ENCODE measurements at places on chromosomes 7 and 10.

DNA sequence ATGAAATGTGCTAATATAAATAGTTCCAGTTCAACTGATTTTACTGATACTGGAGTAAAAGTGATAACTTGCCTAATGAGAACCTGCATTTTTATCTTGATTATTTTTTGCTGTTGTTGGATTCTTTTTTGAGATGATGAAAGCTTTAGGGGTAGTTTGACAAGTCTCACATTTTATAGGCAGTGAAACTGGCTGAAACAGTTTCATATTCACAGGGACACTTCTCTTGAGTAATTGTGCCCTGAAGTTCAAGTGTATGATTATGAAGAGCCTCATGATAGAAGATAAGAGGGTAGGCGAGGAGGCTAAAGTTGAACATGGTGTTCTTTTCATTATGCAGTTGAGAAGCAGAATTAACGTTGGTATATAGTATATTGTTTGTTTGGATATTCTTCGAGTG lies 5.1 kb downstream of the AUTS2 start:
- DNase-seq, result no peak

DNA sequence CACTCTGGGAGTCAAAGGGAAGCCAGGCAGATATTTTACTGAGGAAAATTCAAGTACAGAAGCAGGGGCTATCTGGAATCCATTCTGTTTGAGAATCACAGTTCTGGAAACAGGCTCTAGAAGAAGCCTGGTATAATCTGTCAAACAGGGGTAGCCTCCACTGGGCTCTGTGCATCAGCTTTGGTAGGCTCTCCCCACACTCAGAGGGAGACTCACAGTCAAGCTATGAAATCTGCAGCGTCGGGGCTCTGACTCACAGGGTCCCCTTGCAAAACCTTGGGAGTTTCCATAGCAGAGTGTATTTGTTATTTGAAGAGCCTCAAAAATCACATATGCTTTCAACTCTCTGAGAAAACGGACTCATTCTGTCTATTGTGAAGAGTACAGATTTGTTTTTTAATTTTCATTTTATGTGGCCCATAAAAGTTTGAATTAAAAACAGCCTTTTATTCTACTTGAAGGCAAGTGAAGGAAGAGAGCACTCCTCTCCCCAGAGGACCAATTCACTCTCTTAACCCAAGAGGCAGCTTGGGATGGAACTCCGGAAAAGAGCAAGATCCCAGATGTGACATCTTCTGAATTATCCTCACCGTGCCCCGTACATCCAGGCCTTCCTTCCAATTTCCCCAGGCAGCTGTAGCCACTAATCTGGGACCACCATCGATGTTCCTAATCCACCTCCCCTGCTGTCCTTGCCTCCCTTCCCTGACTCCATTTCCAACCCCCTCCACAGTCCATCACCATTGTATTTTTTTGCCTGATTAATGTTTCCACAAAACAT lies 590.9 kb upstream of the MGMT start:
- DNase-seq, result no peak

GRCh38 chr7:117666031-117666430 lies 186.2 kb downstream of the CFTR start:
- DNase-seq, result no peak

DNA sequence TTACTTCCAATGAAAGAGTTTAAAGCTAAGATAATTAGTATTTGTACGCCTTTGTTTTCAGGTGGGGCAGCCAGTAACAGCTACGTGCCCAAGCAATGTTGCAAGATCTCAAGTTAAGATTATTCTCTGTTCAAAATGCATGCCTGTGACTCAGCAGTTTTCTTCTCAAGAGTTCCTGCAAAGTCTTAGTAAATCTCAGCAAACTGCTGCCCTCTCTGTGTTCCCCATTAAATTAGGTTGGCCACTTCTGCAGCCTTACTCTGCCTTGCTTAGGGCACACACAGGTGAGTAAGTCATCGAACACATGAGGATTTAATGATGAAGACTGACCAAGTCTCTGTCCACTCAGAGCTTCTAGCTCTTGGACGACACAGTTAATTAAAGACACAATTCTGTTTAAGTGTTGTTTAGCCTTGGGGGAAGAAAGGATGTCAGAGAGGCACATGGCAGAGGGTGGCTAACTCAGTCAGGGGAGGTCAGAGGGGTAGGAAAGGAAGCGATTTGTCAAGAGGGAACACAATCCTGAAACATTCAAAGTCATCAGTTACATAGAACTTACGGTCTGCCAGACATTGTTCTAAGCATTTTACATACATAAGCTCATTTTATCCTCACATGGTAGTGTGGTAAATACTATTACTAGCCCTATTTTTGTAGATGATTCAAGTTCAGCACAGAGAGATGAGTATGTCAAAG lies 20.2 kb upstream of the SLC35G1 start:
- DNase-seq, result no peak

DNA sequence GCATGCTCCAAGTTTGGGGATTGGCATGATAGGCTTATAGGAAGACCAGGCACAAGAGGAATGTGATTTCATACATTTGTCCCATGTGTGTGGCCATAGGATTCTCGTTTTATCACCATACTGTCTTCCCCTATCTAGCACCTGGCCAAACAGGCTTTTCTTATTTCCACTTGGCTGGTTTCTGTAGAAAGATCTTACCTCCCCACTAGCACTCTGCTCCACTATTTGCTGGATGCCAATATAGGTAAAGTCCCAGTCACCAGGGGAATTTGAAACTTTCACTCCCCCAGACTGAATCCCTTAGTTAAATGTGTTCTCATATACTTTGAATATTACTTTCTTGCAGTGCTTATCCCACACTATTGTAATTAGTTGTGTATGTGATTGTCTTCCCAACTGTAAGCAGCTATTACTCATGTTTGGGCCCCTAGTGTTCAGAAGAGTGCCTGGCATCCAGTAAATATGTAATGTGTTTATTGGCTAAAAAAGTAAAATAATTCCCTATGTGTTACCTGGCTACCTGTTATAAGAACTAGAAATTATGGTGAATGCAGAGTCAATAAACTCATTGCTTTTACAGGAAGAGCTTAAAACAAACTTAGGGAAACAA lies 109.0 kb downstream of the LRMDA start:
- no peak for DNase-seq

DNA sequence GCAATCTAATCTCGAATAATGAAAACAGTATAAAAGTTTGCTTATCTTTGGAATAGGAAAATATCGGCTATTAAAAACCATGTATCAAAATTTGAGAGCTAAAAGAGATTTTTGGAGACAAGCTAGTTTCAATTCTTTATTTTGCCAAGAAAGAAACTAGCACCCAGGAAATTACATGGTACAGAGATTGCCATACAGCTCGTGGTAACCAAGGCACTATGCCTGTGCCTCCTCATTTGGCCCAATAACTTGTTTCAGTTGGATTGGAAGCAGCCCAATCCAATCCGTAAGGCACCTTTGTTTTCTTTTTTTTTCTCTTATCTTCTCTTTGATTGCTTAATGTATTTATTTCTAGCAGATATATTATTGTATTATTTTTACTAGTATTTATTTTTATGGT lies 55.0 kb downstream of the GNAI1 start:
- DNase-seq, result no peak

DNA sequence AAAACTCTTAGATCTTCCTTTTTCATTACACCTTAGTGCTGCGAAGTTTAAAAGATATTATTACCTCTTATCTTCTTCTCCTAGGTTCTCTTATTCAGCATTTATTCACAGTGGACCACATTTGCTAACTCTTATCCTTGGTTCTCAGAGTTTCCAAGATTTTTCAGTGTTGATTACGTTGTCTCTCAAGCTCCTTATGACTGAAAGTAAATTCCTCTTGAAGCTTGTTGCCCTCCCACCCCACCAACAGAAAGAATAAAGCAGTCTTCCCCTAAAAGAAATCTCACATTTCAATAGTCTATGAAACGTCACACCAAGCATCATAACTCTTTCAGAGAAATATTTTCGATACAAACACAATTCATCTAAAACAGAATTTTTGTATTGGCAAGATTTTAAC lies 362.5 kb downstream of the MAGI2 start:
- DNase-seq, result no peak

DNA sequence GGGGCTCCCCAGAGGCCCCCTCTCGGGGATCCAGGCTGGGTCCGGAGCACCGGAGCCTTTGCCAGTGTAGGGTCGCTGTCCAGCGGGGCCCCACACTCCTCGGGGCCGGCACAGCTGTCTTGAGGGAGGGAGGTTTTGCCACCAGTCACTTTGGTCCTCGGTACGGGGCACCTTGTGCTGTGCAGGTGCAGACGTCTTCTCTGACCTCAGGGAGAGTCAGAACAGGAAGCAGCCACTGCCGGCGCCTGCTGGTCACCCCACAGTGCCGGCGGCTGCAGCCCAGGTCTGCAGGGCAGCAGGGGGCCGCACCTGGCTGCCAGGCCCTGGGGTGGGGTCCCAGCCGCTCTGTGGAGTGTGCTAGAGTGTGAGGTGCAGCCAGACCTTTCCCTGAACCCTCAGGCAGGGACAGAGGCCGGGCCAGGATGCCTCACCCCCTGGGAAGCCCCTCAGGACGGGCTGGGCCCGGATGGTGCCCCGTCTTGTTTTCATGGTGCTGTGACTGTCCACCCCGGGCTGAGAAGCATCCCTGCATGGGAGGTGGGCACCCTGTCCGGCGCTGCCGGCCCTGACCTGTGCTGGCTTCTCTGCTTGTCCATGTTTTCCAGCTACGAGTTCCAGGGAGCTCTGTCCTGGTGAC lies 8.2 kb downstream of the MAFK start:
- no peak for DNase-seq

DNA sequence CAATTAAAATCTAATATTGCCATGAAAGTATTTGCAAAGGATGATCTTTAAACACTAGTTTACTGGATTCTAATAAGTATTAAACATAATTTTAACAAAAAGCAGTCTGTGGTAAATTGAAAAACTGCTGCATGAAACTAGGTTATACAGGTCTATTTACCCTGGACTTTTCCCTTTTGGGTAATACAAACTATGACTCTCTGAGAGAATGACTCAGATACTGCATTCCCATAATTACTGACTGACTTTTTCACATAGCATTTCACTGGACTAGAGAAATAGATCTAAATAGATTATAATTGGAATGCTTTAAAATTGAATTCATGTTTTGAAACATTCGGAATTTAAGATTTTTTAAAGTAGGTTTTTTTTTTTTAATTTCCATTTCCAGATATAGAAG lies 395.7 kb downstream of the THSD7A start:
- DNase-seq, result no peak

- no peak for DNase-seq
Observed at GRCh38 chr10:4474829-4475228, 351.2 kb upstream of the AKR1E2 start.

DNA sequence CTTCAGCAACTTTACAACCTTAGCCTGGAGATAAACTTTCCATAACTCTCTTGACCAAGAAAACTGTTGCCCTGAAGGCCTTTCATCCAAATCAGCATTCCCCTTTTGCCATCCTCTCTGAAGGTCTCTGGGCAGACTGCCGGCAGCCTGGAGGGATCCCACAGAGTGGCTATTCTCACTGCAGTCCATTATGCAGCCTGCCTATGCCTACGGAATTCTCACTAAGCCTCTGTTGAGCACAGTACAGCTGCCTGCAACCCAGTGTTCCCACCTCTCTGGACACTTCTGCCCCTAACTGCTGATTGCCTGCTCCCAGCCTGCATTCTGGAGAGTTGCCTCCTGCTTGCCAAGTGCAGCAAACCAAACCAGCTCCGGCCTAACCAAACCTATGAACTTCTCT lies 548.9 kb upstream of the STEAP1 start:
- DNase-seq, result no peak

DNA sequence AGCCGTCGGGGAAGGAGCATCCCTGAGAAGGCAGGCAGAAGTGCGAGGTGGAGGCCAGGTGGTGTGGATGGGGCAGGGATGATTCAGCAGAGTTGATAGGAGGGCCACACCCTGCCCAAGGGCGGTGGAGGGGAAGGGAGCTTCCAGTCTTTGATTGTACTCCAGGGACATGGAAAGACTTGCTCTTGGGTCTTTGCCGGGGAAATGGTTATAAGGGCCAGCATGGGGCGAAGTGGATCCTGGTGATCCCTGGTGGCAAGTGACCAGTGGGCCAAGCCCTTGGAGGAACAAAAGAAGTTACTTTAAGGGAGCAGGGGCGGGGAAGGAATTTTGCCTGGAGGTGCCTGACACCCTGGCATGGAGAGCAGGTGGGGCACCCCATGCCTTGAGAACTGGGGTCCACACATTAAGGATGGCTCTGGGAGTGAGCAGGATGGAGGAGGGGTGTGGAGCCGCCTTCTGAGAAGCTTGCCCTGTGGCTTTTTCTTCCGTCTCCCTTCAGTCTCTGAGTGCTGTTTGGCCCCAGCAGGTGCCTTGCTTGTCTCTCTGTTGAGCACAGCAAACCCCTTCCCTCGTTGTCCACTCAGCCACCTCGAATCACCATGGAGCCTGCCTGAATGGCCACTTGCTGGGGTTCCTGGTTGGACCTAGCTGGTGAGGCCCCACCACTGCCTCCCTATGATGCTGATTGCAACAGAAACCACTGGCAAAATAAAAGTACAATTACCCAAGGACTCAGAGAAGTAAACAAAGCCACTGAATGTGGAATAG lies 83.9 kb downstream of the RAMP3 start:
- DNase-seq, result no peak

GRCh38 chr7:95867309-95867708 lies 95.0 kb downstream of the DYNC1I1 start:
- peak; percentile 31 for DNase-seq

GRCh38 chr7:28986765-28987110 lies 28.6 kb upstream of the TRIL start:
- DNase-seq, result no peak

GRCh38 chr10:123392182-123392963 lies 238.2 kb downstream of the BUB3 start:
- peak; percentile 81 for DNase-seq

DNA sequence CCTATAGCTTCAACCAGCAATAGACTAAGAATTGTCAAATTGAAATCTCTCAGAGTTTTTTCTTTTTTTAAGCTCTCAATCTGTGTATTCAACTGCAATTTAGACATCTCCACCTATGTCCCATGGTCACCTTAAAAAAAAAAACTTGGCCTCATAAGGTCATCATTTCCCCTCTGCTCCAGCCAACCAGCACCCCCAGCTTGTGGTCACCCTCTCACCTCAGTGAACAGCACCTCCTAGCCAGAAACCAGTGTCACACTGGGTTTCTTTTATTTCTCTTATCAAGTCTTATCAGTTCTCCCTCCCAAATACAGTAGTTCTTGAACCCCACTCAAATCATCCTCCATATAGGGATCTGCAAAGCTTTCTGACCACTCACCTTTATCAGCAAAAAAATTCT lies 4.0 kb downstream of the ITGB1 start:
- peak; percentile 20 for DNase-seq

DNA sequence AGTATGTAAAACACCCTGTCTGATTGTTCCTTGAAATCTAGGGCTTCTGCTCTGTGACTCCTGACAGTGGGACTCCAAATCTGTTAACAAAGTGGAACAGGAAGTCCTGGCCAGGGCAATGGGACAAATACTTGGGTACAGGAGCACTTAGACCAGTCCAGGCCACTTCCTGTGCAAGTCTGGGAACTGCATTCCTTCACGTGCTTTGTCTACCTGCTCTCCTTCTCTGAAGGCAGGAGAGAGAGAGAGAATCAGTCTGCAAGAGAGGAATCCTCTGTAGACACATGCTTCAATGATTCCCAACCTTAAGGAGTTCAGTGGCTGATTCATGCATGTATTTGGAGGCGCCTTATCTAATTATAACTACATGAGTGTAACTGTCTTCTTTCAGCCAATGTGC lies 530.2 kb downstream of the GATA3 start:
- no peak for DNase-seq
